T follicular helper cell (primary cell): ENCODE measurements at places on chromosomes 3 and 15.

GRCh38 chr3:127929818-127930413 lies 14.9 kb downstream of the KBTBD12 start:
- no peak for DNase-seq

GRCh38 chr3:27507515-27508266 lies 23.5 kb upstream of the SLC4A7 start:
- DNase-seq, result no peak

DNA sequence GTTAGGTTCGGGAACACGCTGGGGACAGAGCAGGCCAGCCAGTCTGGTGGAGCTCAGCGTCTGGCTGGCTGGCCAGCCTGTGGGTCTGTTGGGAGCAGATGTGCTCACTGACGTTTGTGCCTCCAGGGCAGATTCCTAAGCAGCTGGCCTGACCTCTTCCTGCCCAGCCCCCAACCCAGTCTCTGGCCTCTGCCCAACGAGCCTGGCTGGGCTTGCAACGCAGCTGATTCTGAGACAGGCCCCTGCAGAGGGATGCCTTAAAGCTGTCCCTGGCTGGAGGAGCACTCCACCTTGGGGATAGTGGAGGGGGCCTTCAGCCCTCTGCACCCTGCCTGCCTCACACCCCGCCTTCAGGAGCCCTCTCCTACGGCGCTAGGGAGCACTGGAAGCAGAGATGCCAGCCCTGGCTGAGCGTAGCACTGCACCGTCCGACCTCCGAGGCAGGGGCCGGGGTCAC lies 46.0 kb downstream of the KLF13 start:
- no peak for DNase-seq

- DNase-seq, result no peak
Measured at GRCh38 chr15:90787881-90788280, 70.7 kb downstream of the BLM start.

DNA sequence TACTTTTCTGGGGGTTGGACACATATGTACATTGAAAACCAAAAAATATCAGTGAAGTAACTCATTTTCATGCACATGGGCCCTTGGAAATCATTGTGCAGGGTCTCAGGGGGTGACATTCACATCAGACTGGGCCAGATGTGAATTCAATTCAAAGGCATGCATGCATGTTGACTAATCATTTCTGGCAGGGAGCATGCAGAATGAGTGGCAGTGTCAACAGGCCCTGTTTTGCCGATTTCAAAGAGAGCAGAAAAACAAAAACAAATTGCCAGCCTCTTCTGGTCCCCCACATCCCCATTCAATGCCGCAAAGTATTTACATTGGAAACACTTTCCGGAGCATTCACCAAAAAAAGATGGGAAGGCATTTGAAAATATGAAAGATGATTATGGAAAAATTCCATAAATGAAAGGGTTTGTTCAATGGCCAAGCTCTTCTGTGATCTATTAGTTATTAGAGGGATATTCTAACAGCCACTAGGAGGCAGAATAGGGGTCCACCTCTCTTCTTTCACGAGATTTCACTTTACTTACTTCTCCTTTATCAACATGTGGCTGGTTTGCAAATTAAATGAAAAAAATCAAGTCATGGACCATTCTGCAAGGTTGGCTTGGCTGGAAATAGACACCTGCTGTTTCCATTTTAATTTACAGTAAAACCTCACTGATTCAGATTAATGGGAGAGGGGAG lies 119.9 kb upstream of the FEZF2 start:
- no peak for DNase-seq

- DNase-seq, result no peak
Measured at GRCh38 chr15:77518458-77518857, 97.8 kb downstream of the HMG20A start.

DNA sequence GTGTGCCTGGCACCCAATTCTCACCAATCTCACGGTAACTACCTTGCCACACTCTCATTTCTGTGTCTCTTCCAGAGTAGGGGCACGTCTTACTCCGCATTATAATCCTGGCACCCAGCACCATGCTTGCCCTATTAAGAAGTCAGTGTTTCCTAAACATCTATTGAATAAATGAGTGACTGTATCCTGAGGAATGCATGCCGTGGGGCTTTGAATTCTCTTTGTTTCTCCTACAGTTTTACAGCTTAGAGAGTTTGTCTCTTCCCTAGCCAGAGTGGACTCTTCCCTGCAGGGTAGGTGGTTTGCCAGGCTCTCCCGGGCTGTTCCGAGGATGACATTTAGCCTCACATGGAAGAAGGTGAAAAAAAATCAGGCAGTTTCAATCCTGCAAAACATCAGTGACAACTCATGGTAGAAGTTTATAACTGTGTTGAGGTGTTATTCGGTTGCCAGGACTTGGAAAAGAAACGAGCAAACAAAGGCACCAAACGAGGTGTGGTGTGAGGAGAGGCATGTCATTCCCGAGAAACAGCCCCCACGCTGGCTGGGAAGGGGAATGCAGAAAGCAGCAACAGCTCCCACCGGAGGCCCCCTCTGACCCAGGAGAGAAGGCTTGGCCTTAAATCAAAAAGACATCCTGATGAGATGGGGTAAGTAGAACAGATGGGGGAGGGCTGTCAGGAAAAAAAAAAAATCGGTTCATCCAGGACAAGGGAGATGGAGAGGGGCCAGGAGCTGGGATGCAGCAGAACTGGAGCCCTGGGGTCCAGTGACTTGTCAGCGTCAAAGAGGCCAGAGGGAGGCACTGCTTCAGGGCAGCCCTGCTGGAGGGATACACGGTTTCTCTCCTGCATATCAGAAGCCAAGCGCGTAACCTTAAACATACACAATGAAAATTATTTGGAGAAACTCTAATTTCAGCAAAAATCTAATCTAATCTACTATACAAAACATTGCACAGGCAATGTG lies 168.4 kb upstream of the ARRDC4 start:
- no peak for DNase-seq

DNA sequence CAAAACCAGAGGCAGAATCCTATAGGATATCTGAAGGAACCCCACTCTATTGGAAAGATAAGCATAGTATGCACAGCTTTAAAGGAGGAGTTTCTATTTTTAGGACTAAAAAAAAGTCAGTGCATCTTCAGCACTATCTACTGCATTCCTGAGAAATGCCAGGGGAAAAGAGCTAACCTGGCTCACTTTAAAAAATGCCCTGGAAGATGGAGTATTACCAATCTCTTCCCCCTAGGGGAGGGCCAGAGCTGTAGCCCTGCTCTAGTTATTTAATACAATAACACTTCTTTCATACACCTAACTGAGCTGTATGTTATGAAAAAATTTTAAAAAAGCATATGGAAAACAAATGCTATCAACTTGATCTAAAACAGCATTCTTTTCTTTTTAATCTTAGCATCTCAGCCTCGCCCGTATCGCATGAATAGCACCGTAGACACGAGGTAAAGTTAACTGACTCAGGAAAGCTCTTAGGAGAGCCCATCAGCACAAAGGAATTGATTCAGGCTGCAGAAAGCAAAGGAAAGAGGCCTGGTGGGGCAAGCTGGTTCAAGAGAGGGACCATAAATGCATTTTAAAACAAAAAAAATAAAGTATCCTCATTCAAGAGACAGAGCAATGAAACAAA lies 50.2 kb downstream of the TGM4 start:
- DNase-seq, result no peak
